ENCODE measurements at places on chromosomes 3 and 15.

DNA sequence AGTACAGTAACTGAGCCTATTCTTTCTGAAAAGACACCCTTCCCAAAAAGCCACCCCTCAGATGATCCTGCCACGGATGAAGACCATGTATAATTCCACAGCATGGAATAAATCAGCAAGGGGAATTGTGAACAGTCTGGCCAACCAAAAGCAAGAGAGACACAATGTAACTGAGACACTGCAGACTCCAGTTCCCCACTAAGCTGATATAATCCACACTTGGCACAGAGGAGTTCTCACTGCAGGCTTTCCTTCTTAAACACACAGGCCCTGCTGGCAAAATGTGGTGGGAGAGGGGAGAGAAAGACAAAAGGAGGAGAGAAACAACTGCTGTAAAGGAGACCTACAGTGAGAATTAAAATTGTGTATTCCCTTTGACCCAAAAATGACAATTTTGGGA lies 12.7 kb downstream of the GPR156 start:
- DNase-seq, result peak; percentile 63

GRCh38 chr15:92610101-92610520 lies 45.5 kb downstream of the FAM174B start:
- DNase-seq, result peak; percentile 10

DNA sequence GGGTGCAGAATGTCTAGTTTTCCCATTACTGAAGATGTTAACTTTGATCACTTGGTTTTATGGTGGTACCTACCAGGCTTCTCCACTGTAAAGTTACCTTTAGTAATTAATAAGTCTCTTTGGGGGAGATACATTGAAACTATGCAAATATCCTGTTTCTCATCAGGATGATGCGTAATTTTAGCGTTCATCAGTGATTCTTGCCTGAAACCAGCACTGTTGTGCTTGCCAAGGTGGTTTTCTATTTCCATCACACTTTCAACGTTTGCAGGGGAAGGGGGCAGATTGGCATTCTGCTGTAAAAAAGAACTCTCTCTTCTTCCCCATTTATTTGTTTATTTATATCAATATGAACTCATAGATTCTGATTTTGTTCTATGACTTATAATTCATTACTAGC lies 61.0 kb downstream of the SSR3 start:
- no peak for DNase-seq

DNA sequence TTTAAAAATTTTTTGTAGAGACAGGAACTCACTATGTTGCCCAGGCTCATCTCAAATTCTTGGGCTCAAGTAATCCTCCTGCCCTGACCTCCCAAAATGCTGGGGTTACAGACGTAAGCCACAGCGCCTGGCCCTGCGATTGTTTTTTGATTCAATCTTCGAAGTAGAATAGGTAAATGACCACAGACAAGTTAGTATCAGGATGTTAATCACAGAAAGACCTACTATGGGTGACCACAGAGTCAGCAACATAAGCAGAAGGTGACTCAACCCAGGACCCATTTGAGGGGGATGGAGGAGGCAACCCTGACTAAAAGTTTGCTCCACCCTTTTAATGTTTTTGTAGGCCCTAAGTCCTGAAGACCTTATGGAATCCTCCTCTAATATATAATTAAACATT lies 10.0 kb upstream of the USP3 start:
- no peak for DNase-seq

- no peak for DNase-seq
Measured at GRCh38 chr3:62962714-62963113, 87.5 kb upstream of the CADPS start.

- no peak for DNase-seq
Measured at GRCh38 chr15:89781891-89782618, 5.9 kb downstream of the MESP2 start.

- DNase-seq, result peak; percentile 96
Measured at GRCh38 chr3:170869645-170870593, at the start of gene RPL22L1. Gene RPL22L1, minus strand, starts transcription at chr3:170870195. Its CDS starts 28 bp downstream, at chr3:170870167.

DNA sequence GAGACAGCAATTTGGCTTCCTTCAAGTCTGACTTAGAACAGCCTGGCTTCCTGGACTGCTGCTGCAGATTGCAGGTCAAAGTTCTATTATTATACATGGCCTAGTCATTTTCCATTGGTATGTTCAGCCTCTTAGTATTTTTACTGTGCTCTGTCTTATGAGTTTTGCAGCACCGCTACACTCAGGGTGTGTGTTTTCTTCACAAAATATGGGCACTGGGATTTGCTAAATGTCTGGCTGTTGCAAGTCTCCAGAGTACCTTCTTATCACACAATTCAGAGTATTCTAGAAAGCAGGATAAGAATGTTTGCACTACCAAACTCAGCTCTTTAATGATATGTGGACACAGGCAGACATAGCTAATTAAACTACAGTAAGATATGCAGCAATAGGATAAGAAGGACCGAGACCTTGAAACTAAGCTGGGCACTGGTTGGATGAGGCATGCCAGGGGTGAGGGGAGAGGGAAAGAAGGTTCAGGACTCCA lies 203.0 kb upstream of the PDZRN3 start:
- no peak for DNase-seq

- no peak for DNase-seq
Measured at GRCh38 chr3:1942781-1943180, 155.9 kb upstream of the CNTN4 start.

DNA sequence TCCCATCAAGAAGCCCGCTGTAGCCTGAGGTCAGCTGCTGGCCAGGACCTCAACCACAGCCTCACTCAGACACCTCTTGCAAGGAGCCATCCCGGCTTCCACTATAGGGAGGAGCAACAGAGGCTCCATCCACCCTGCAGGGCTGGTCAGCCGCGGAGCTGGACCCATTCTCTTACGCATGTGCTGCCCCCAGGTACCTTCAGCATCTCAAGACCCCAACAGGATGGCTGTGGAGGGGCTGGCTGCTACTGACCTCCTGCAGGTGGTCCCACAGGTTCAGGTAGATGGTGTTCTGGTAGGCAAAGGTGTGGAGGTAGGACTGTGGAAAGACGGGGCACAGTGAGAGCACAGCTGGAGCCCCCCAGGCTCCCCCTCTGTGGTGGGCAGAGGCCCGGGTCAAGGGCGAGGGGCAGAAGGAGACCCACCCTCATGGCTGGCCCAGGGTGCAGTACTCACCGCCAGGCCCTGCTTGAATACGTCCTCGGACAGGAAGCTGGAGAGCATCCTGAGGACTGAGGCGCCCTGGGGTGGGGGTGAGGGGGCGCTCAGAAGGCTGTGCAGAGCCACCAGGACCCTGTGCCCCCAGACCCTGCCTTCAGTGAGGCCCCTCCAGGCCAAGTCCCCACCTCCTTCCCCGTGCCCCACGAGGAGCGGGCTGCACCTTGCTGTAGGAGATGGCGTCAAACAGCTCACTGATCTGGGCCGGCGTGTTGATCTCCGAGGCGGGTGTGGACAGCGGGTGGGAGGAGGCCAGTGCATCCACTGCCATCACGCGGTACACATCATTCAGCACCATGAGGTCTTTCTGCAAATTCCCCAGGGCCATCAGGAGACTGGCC lies 11.4 kb downstream of the ANPEP start:
- DNase-seq, result no peak

DNA sequence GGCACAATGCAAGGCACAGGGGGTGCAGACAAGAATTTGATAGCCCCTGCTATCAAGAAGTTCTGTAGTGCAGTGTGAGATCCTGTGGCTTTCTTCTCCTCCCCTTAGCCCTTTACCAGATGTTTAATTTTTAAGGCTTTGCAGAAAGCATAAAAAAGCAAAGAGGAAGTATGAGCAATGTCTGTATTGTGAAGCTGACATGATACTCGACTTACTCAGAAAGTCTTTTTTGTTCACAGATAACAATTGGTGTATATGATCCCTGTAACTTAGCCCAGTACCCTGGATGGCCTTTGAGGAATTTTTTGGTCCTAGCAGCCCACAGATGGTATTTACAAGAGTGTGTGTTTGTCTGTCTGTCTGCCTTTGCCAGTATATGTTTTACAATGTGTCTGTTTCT lies 58.9 kb downstream of the ATG7 start:
- DNase-seq, result no peak

DNA sequence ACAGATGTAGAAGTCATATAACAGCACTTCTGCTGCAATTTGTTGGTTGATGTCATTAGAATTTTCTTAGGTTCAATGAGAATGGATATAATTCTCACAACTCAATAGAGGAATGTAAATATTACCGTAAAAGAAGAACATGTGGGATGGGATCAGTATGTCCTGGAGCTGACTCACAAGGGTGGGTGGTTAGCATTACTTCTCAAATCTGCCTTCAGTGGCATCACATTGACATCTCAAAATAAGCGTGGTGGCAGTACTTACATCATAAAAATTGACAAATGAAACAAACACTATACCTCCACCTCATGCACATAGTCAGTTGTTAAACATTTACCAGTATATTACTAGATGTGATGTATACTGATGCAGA lies 1068.0 kb upstream of the CADM2 start:
- no peak for DNase-seq

DNA sequence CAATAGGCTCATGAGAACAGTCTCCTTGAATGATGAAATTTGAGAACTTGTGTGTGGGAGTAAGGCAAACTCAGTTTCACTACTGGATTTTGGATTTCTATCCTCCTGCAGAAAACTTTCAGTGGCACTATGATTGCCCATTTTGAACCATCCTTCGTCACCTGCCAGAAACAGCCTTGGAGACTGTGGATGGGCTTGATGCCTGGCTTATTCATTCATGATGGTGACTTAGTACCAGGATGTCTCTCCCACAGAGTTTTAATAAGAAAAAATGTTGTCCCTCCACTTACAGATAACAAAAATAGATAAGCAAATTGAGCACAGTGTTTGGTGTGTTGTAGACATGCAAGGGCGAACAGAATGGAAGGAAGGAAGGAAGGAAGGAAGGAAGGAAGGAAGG lies 53.5 kb upstream of the CPNE4 start:
- no peak for DNase-seq

DNA sequence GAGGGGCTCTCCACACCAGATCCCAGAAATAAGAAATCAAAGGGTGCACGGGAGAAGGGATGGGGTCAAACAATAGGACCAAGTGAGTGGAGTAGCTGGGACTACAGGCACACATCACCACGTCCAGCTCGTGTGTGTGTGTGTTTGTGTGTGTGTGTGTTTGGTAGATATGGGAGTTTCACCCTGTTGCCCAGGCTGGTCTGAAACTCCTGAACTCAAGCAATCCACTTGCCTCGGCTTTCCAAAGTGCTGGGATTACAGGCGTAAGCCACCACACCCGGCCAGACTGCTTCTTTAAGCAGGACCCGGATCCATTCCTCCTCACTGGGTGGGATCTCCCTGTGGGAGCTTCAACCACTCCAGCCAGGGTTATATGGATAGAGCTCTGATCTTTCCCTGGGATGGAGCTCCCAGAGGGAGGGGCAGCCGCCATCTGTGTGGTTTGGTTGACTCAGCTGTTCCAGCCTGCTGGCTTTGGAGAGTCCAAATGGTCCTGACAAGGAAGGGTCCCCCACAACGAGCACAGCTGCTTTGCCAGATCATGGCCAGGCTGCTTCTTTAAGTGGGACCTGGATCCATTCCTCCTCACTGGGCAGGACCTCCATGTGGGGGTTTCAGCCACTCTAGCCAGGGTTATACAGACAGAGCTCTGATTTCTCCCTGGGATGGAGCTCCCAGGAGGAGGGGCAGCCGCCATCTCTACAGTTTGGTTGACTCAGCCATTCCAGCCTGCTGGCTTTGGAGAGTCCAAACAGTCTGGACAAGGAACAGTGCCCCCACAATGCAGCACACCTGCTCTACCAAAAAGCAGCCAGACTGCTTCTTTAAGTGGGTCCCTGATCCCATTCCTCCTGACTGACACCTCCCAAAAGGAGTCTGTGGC lies 9.1 kb upstream of the AVEN start:
- no peak for DNase-seq

GRCh38 chr3:194306771-194307640 lies 44.1 kb downstream of the CPN2 start:
- DNase-seq, result peak; percentile 26

DNA sequence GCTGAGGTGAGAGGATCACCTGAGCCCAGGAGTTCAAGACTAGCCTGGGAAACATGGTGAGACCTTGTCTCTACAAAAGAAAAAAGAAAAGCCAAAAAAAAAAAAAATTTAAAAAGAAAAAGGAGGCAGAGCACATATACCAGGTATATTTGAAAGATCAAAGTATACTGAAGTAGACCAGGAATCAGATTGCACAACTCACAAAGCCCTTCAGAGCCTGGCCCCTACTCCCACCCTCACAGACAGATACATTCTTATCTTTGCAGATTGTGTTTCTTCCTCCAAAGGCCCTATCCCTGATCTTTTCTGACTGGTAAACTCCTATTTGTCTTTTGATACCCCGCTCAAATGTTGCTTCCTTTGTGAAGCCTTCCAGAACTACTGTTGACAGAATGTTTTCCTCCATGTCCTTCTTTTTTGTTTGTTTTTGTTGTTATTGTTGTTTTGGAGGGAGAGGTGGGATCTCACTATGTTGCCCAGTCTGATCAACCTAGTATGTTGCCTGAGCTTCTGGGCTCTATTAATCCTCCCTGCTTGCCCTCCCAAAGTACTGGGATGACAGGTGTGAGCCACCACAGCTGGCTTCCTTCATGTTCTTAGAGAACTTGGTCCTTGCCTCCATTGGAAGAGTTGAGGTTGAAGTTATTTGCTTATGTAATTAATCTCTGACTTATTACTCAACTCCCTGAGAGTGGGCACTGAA lies 9.8 kb upstream of the ITGB5 start:
- no peak for DNase-seq

DNA sequence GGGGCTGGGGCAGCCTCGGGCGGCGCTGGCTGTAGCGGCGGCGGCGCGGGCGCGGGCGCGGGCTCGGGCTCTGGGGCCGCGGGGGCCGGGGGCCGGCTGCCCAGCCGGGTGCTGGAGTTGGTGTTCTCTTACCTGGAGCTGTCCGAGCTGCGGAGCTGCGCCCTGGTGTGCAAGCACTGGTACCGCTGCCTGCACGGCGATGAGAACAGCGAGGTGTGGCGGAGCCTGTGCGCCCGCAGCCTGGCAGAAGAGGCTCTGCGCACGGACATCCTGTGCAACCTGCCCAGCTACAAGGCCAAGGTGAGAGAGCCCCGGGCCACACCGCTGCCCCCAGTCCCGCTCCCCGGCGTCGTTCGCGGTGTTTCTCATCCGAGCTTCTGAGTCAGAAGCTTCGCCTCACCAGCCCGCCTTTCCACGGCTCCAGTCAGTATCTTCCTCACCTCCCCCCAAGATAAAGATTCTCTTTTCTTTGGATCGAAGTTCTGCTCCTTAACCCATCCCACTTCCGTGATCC lies 600 bp downstream of the FBXO45 start:
- DNase-seq, result no peak

- no peak for DNase-seq
Measured at GRCh38 chr3:13509816-13510192, 29.7 kb downstream of the HDAC11 start.

- no peak for DNase-seq
Measured at GRCh38 chr15:69643476-69643875, 190.9 kb downstream of the RPLP1 start.

DNA sequence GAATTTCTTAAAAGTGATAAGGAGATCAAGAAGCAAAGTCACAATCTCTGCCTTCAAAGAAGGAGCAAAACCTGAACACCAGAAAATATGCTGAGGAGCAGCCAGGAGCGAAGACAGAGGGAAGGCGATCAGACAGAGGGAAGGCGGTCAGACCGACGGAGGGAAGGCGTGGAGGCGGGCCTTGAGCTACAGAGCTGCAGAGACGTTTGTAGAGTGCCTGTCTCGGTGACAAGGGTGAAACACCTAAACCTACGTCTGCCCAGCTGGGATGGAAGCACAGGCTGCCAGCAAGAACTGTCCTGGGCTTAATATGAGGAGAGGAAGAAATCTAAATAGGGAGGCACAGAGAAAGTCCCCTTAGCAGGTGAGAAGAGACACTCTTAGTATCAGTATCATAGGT lies 476.0 kb downstream of the OCA2 start:
- no peak for DNase-seq

Measured in right hindlimb (tissue), 1 donor.